ENCODE measurements at places on chromosomes 12 and 14. TPM values are rescaled to one million over a fixed set of nuclear protein-coding genes. Genes with fewer than 3 reads are reported as not detected.

- no peak for DNase-seq
Observed at GRCh38 chr12:47777741-47778558, 4.9 kb downstream of the SLC48A1 start.

- no peak for DNase-seq
Observed at GRCh38 chr12:126061777-126062176, 996.5 kb downstream of the AACS start.

DNA sequence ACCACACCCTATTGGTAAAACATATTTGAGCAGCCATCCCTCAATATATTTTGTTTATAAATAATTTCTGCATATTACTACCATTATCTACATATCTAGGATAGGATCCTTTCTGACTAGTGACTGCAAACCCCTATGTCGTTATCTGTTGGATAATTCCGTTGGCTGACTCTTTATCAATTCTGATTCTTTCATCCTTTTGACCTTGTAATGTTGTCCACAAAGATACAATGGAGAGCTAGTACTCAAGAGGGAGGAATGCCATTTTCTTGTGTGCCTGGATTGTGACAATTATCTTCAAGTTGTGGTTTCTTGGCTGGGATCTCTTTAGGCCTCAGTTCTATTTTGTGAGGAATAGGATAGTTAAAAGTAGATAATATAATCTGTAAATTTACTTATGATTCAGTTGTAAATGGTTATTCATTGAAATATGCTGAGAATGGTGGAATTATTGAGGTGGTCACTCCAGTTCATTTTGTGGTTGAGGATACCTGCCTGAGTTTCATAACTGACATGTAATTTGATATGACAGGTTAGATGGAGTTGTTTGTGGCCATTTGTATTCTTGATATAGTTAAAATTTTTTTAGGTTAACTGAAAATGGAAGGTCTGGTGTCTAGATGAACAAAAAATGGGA, 10.1 kb downstream of the CHST11 start:
- no peak for DNase-seq

DNA sequence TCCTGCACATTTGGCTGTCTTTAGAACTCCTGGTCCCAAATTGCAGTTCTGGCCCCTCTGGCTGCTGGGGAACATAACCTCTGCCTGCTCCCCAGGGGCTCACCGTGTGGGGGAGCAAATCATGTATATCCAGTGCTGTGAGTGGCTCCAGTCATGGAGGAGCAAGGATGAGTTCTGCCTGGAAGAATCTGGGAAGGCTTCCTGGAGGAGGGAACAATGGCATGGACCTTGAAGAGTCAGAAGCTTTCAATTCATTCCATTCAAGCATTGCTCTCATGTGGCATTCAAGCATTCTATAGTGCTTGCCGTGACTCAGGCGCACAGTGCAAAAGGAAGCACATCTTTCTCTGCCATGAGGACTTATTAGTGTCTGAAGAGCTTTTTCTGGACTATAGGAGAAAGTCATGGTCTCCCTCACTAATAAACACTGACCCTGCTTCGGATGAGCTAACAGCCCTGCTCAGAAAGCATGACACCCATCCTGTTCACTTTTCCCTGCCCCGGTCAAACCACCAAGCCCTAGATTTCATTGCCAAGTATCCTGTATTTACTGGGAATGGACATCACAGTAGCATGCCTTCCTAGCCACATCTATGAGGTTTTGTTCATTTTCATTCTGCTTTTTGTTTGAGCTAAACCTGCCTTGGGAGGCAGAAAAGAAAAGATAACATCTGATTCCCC, 3.5 kb downstream of the IFI27 start:
- DNase-seq, result no peak

GRCh38 chr12:121701667-121702277, 10.8 kb upstream of the TMEM120B start:
- DNase-seq, result no peak

DNA sequence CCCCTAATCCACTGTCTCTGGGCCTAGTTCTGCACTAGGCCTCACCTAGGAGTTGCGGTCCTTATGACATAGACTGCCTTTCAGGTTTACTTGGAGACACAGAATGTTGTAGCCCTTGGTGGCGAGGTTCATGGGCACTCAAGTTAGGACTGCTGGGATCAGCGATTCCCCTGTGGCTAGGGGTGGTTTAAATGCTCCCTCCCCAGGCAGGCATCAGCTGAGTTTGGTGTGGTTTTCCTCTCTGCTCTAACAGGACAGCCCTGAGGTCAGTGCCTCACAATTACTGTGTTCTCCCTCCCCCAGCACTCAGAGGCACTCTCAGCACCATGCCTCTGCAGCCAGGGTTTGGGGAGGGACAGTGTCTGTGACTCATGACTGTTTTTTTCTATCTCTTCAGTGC, 22.2 kb upstream of the RDH16 start:
- DNase-seq, result no peak

DNA sequence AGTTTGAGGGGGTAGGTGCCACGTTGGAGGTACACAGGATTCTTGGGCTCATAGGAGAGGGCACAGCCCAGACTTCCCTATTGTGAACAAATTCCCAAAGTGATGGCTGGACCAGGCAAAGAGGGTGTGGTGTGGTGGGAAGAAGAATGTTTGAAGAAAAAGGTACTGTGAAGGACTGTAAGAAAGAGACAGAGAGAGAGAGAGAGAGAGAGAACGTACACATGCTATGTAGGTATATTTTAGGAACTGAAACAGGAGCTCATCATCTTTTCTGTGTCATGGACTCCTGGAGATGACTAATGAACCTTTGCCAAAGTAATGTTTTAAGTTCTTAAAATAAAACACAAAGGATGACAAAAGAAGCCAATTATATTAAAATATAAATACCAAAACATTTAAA, 24.5 kb downstream of the SLC17A8 start:
- no peak for DNase-seq

Gene KCNJ8
- not detected for total RNA-seq

Gene HOXC11
- 6.3 TPM for total RNA-seq

Gene FAR2
- 12.9 TPM for total RNA-seq

Gene ACOT6
- not detected for total RNA-seq

Gene RPS6KA5
- 2.4 TPM for total RNA-seq
